ENCODE measurements at places on chromosomes 6 and 20.

GRCh38 chr6:97437087-97437486 lies 154.1 kb upstream of the MMS22L start:
- peak; percentile 9 for DNase-seq

DNA sequence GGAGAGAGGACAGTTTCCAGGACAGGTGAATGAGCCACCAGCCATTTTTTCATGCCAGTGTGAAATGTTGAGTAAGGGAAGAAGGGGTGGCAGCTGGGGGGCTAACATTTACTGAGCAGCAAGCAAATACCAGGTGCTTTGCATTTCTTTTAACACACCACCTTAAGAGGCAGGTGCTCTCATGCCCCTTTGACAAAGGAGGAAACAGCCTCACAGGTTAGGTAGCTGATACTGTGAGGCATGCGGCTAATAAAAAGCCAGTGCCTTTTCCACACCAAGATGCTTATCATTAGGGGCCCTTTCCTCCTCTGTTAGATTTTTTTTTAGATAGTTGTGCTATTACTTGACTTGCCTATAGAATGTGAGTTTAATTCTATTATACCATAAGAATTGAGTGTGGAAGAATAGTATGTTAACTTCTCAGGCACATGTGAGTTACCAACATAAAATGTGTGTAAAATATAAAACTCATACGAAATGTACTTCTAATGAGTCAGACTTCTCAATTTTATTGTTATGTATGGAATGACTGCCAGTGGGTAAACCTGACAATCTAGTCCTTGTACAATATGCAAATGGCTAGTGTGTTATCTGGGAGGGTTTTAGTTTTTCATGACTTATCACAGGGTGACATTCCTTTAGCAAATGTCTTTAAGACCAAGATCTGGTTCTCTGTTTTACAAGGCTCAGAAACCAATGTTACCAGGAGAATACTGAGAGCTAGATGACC lies 260.0 kb downstream of the TMEM242 start:
- DNase-seq = no peak

GRCh38 chr6:1251198-1252155 lies 60.4 kb upstream of the FOXQ1 start:
- DNase-seq = no peak

- DNase-seq = no peak
Measured at GRCh38 chr6:117380298-117380697, 45.4 kb downstream of the ROS1 start.

GRCh38 chr20:36836591-36837269 lies 39.2 kb upstream of the TLDC2 start:
- peak; percentile 79 for DNase-seq

- DNase-seq = no peak
Measured at GRCh38 chr6:63452125-63452524, 120.2 kb upstream of the LOC128125822 start.

DNA sequence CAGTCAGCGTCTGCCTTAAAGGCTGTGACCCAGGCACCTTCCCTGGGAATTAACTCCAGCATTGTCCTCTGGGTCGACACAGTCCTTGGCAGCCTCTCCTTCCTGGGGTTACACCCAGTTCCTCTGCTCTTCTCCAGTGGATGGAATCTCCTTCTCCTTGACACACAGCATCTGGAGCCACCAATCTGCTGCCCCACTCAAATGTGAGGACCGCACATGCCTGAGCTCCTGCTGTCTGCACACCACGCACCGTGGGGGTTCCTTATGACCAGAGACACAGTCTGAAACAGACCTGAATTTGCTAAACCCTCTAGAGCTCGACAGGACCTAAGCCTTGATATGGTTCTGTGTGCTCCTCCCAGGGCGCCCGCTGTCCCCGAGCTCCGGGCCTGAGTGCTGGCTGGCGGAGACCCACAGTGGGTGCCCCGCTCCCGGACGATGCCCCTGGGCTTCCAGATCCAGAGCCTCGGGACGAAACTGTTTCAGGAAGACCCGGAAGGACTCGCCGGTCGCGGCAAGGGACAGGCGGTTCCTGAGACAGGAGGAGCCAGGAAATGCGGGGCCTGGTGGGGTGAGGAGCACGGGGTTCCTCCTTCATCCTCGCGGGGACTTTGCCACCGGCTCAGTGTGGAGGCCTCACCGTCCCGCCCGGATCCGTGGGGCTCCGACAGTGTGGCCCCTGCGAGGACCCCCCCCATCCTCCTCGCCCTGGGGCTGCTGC lies 2.5 kb upstream of the RAET1G start:
- no peak for DNase-seq

GRCh38 chr6:95159557-95159956 lies 417.8 kb upstream of the MANEA start:
- no peak for DNase-seq

- DNase-seq = no peak
Measured at GRCh38 chr6:13767121-13767808, 47.1 kb downstream of the MCUR1 start.

- no peak for DNase-seq
Measured at GRCh38 chr6:154445417-154445816, 65.1 kb downstream of the CNKSR3 start.

- no peak for DNase-seq
Measured at GRCh38 chr6:134442073-134442472, 124.2 kb upstream of the SGK1 start.

Measured in GM13977 (cell line).